ENCODE measurements at places on chromosomes 6 and 20. TPM values are rescaled to one million over a fixed set of nuclear protein-coding genes. Genes with fewer than 3 reads are reported as not detected.

ZC3H12D gene
- under 0.01 TPM for total RNA-seq

TNNC2 gene
- 0.13 TPM for total RNA-seq

SCUBE3 gene
- 0.76 TPM for total RNA-seq

RSPO3 gene
- not detected for total RNA-seq

RAB44 gene
- under 0.01 TPM for total RNA-seq
